ENCODE measurements at places on chromosomes 4 and X.

- no peak for DNase-seq
These were observed 2.3 kb upstream of the C1QTNF7 start for GRCh38 chr4:15425520-15425919.

DNA sequence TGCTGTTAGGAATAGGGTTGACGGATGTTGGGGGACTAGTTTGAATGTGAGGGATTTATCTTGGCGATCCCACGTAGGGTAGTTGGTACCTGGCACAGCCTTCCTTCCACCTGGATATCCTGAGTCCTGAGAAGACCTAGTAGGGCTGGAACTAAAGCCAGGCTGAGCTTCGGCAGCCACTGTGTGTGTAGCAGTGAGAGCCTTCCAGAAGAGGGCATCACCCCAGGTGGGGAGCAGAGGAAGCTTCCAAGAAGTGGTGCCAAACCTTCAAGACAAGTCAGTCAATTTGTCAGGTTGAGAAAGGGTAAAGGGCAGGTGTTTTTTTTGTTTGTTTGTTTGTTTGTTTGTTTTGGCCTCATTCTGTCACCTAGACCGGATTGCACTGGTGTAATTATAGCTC is 1.2 kb upstream of the FGFBP2 start:
- no peak for DNase-seq

DNA sequence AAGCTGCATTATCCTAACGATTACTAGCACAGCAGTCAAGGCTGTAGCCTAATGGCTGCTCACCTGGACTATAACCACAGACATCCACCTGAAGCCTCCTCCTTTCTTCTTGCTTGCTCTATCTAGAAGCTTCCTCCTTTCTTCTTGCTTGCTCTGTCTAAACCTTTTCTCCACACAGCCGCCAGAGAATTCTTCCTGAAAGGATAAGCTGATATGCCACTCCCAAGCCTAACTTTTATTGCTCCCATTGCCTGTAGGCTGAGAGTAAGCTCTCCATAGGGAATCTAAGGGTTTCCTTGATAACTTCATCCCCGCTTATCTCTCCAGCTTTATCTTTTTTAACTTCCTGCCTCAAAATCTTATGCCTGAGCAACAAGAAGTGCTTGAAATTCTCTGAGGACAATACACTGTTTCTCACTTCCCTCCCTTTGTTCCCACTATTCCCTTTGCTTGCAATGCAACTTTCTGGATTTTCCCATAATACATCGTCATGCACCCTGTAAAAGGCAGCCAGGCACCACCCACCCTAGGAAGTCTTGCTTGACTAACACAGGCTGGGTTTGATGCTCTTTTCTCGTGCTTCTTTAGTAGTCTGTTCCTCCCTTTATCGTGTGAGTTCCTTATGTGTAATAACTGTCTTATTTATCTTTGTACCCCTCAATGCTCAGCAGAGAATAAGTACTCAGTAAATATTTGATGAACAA is 1.4 kb upstream of the LRIT3 start:
- DNase-seq, result no peak

GRCh38 chr4:156346959-156347385 is 393.3 kb upstream of the CTSO start:
- no peak for DNase-seq

DNA sequence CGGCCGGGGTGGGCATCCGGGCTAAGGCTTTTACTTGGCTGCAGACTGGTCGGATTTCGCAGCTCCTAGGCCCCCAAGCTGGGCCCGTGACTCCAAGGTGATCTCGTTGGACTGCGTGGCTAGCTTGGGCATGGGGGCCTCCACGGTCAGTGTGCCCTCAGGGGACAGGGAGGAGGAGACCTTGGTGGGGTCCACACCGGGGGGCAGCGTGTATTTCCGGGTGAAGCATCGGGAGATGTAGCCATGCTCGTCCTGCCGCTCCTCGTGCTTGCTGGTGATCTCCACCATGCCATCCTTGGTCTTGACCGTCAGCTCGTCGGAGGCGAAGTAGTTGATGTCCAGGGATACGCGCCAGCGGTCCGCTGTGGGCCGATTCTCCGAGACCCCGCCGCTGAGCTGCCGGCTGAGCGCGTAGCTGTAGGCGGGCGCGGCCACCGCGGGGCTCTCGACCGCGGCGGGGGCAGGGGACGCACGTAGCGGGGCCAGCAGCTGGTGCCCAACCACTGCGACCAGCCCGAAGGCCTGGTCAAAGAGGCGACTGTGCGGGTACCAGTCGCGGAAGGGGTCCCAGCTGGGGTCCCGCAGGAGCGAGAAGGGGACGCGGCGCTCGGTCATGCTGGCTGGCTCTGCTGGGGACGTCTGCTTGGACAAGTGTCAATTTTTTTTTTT is 881 bp upstream of the CACNA1F start:
- DNase-seq, result no peak

- DNase-seq, result no peak
These were observed 32.2 kb downstream of the TBC1D14 start for GRCh38 chr4:6941796-6942195.

- no peak for DNase-seq
These were observed 99.5 kb upstream of the NKX1-1 start for GRCh38 chr4:1505511-1506460.

DNA sequence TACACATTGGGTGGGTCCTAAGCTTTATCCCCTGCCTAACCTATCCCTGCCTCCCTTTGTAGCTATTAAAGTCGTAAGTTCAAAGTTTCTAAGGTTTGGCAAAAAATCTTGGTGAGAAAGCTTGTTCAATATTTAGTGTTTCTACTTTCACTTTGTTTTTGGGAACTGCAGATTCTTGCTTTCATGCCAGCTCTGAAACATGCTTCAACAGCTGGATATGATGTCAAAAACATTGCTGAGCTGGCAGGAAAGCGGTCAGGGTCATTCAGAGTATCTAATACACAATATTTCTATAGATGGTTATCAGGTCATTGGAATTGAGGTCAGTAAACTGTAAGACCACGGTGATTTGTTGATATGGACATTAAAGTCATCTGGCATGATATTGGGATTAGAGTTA is 19.7 kb downstream of the CENPI start:
- DNase-seq, result no peak

GRCh38 chrX:113793563-113793962 is 790.3 kb upstream of the HTR2C start:
- no peak for DNase-seq

DNA sequence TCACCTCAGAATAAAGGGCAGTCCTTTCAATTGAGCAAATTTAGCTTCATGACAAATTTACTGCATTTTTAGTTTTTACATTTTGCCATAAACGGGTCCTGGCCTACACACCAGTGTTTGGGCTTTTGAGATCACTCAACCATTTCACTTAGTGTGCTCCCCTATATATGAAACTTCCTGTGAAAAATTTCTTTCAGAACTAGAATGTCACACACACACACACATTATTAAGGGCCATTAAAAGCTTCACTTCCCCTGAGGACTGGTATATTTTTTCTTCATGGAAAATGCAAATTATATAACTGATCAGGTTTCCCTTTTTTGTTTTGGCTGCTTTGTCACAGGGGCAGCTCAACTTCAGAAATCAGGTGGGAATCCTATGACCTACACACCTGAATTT is 206.5 kb downstream of the ENOX2 start:
- DNase-seq, result no peak

GRCh38 chr4:105422207-105422920 is 51.5 kb downstream of the PPA2 start:
- no peak for DNase-seq

- DNase-seq, result no peak
These were observed 9.7 kb downstream of the SSR4 start for GRCh38 chrX:153804100-153804595.

DNA sequence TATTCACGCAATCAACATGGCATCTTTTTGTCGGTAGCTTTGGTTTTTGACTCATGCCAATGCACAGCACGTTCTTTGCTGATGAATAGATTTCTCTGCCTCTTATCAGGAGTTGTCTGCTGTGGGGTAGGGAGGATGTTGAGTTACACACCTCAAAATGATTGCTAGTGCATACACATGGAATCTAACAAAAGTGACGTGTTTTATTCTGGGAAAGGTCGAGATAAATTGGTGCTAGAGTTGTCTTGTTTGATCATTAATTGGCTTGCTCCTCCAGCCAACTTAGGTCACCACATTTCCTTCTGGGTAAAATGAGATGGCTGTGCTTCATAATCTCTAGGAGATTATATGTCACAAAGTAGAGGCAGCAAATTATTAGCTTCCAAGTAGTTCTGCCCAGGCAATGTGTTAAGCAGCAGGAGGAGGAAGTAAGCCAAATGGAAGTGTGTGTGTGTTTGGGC is 3.9 kb downstream of the RAB9A start:
- DNase-seq, result no peak

DNA sequence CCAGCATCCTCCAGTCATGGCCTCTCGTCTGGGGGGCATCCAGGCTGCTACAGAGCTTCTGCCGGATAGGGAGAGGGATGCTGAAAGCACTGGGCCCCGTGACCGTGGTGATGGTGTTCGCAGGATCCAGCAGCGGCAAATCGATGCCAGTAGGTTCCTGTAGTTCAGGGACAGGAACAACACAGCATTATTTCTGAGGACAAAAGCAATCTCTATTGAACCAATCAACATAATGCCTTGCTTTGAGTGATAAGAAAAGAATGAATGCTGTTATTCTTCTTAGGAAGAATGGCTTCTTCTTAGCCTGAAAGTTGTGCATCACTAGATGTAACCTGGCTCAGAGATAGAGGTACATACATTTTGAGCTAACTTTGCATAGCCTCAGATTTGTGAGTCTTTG is 378.6 kb downstream of the UNC5C start:
- no peak for DNase-seq

- DNase-seq, result no peak
These were observed 618.0 kb downstream of the CCSER1 start for GRCh38 chr4:90745176-90745575.

DNA sequence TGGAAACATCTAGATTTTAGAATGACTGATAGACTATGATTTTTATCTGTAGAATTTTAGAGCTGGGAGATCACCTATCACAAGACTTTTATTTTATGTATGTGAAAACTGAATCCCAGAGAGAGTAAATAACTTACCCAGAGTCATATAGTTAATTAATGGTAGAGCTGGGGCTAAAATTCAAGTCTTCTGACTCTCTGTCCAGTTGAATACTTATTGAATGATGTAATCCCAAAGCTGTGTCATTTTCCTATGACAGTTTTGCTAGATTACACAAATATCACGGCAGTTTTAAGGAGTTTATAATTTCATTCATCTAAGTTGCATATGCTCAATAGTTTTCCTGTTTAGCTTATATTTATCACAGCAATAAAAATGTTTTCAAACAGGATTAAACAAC is 6.7 kb downstream of the NRK start:
- no peak for DNase-seq
